ENCODE measurements at places on chromosomes 13 and 19.

DNA sequence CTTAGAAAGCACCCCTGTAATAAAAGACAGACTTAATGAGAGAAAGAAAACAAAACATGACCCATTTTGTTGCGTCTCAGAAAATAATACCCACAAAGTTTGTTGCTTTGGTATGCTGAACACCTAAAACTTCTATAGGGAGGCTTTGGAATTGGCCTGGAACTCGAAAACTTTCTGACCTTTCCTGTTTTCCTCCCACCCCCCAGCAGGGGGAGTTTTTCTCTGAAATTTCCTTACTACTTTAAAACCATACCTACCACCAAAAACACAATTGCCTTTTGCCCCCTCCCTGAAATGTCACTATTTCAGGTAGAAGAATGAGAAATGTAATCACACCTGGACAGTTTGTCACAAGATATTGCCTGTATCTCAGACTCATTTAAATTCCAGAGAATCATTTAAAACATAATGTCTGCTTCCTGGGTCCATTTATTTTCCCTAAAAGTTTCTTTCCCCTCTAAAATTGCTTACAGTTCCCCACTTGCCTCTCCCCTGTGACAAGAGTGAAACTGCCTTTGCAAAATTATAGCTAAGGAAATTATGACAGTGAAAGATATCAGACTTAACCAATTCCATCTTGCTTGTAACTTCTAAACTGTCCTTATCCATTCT is 2700.2 kb downstream of the PCDH9 start:
- DNase-seq: no peak

- no peak for DNase-seq
Observed at GRCh38 chr13:22050951-22051563, 380.2 kb downstream of the FGF9 start.

GRCh38 chr19:54211235-54211634 is 10.6 kb downstream of the RPS9 start:
- DNase-seq: no peak

GRCh38 chr19:45524575-45525129 is 17.4 kb downstream of the VASP start:
- no peak for DNase-seq

All from T-helper 1 cell (primary cell).